ENCODE measurements at places on chromosomes 7 and 10.

GRCh38 chr7:8229927-8230326, 32.0 kb downstream of the ICA1 start:
- no peak for DNase-seq

GRCh38 chr7:139103057-139103815, 6.3 kb downstream of the ZC3HAV1 start:
- no peak for DNase-seq

- DNase-seq = no peak
Observed at GRCh38 chr10:13750299-13751190, 163.8 kb downstream of the PRPF18 start.

DNA sequence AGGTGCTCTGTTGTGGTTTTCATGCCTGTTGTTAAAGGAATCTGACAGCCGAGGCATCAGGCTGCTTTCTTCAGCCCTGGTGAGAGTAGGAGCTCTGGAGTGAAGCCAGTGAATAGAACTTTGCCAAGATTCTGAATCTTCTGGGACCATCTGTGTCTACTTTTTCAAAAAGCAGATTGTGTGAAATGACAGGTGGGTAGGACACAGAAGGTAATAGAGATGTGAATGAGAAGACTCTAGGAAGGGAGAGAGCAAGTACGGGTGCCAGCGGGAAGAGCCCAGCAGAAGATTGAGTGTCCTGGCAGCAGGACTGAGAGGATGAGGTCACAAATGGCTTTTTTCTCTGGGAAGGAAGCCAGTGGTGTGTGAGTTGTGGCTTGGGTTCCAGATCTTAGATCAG, 429.2 kb downstream of the SDK1 start:
- DNase-seq = no peak

GRCh38 chr7:50262916-50263690, 41.4 kb upstream of the IKZF1 start:
- no peak for DNase-seq

DNA sequence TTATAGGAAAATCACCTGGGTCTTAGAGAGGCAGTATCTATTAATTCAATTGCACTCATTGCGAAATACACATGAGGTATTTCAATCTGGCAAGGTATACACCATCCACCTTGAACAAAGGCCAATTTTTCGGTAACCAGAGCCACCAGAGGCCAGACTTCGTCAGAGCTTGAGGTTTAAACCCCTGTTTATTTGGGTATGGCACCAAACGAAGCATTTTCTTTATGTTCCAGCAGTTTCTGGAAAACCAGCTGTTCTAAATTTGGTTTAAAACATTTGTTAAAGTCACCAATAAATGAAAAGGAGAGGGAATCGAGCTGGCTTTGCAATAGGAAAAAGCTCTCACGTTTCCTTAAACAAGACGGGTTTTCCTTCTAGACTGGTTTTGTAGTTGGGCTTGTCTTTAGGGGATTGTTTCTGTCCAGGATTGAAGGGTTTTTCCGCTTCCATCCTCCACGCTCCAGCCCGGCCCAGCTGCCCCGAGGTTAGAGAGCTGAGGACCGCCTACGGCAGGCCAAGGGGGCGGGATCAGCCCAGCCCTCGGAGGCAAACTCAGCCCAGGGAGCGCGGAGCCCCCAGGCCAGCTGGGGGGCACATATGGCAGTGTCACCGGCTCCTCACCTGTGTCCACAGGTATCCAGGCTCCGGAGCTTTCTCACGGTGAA, 539.4 kb upstream of the MGMT start:
- no peak for DNase-seq

DNA sequence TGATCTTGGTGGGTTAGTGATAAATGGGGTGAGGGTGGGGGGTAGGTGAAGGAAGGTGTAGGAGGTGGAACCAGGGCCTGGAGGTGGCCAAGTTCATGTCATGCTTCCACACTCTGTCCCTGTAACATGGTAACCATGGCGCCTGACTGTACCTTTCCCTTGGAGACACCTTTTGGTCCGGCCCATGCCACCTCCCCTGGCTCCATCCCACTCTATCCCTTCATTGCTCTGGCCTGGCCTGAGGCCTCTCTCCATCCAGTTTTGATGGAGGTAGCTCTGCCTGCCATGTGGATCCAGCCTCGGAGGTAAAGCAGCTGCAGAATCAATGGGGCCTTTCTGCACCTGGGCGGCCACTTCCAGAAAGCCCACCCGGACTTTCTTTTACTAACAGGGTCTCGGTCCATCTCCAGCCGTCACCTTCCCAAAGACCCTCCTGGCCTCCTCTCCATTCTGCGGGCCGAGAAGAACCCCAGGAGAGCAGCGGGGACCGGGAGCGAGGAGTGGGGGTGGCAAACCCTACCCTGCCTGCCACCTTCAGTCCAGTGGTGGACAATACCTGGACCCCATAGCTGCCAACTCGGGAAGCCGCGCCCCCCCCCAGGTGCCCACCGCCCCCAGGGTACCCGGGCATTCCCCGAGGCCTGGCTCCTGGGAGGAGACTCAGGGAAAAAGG, 504 bp upstream of the TRRAP start:
- no peak for DNase-seq

GRCh38 chr10:62860946-62861345, 44.8 kb upstream of the EGR2 start:
- no peak for DNase-seq

DNA sequence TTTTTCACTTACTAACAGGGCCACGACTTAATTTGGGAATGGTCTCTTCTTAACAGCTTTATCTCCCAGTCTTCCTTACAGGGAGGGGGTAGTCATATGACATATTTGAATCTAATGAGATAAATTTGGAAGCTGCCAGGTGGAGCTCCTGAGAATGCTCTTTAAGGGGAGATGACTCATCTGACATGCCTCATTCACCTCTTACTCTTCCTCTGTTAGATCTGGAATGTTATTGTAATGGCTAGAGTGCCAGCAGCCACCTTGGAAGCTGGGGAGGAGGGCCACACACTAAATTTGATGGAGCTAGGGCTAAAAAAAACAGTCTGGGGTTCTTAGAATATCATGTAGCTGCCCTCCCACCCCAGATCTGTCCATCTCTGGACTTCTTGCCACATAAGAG, 22.7 kb downstream of the HECW1 start:
- DNase-seq = no peak

DNA sequence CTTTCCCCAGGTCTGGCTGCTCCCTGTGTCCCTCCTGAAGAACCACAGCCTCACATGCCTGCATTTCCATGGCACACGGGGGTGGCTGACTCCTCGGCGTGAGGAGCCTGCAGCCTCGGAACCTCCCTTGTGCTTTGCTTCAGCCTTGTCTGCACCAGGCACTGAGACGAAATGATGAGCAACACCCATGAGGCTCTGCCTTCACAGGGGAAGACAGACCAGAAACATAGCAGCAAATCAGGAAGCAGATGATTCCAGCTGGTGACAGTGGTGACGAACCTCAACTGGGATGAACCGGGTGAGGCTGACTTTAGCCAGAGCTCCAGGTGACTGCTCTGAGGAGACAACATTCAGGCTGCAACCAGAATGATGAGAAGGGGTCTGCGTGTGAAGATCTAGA, 84.5 kb upstream of the SMNDC1 start:
- peak; percentile 56 for DNase-seq

DNA sequence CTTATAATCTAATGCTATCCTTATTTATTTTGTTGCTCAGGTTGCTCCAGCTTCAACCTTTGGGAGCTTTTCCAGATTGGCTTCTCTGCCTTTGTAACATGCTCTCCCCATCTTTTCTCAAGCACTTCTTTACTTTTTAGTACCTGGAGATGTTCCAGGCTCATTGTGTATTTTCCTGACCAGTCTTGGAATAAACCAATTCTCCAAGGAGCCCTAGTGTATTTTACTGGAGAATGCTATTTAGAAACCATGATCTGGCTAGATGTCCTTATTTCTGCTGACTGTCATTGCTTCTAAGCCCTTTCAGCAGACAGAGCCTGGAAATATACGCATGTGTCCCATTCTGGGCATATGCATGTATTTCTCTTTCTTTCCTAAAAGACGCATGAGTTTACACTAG, 95.7 kb downstream of the EMX2 start:
- no peak for DNase-seq

DNA sequence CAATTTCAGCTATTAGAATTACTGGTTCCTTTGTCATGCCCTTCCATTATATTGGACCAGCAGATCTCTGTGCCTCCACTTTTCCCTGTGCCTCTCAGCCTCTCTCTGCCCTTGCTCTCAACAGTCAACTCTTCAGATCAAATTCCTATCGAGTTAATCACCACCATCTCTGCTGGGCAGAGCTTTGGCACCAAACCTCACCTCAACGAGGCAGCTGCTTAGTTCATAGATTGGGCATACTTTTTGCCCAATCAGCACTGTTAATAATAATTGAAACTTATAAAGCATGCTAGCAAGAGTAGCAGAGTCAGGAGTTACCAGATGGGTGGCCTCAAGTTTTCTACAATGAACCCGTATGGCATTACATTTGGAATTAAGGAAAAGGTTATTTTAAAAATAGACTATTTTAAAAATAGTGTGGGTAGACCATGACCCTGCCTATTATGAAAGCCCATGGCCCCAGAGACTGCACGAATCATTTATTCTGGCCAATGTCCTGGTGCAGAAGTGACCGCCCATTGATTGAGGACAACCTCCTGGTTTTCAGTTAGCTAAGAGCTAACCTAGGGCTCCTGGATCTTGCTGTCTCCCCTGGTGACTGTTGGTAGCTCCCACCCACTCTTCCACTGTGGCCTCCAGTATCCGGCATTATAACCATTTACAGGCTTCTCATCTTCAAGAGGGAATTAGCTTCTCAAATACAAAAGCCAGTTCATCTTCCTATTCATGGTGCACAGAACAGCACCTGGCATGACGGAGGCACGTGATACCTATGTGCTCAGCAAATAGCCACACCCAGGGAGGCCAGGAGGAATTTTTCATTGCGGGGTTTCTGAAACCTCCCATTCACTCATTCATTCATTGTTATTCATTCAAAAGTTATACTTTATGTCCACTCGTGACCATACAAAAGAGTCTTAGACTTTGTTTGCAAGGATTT, 265.4 kb downstream of the INHBA start:
- peak; percentile 21 for DNase-seq

DNA sequence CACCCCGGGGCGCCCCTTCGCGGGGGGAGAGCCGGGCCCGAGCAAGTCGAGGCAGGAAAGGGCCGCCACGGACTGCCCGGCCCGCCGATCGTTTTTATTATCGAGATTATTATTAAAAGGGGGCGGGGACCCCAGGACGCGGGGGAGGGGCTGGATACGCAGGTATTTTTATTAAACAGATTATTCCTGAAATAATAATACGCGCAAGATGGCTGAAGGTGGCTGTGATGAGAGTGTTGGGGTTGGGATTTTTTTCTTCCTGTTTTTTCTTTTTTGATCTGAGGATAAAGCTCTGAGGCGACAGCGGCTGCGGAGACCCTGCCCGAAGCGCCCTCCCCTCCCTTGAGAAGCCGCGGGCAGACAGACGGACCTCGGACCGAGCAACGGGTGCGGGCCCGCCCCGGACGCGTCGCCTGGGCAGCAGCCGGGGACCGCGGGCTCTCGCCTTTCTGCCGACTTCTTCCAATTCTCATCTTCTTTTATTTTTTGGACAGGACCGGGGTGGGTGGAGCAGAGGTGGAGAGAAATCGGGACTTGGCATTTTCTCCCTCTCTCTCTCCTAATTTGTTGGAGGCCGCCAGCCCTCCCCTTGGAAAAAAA, 1.4 kb upstream of the TRIM8 start:
- peak; percentile 65 for DNase-seq

- no peak for DNase-seq
Observed at GRCh38 chr10:69315100-69315542, 36.8 kb downstream of the HK1 start.

DNA sequence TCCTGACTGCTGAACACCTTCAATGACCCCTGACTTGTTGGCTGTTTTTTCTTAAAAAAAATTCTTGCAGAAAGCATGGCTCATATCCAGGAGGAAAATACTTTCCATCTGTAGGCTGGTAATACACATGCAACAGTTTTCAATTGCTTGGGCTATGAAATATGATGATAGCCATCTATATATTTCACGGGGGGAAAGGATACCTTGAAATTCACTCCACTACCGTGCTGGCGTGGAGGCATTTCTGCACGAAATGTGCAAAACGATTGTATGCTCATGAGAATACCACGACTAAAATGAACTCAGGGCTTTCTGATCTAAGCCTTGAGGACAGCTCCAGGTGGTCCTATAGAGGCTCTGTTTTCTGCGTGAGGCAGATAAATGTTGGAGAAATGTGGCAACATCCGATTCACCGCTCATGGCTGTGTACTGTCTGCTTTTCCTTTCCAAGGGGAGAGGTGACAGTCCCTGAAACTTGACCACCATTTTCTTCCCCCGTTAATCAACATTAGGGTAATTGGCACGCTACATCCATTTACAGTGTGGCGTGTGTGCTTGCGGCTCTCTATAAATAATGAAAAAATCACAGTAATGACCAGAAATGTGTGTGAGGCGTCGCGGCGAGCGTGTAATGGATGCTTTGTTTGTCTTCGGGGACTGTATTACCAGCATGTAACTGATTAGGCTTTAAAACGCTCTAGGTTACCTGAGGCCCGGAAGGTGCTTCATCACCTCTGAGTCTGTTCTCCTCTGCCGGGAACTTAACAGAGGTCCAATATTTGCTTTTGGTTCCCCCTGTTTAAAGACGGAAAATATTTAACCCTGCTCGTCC, 12.8 kb upstream of the CARD11 start:
- no peak for DNase-seq

DNA sequence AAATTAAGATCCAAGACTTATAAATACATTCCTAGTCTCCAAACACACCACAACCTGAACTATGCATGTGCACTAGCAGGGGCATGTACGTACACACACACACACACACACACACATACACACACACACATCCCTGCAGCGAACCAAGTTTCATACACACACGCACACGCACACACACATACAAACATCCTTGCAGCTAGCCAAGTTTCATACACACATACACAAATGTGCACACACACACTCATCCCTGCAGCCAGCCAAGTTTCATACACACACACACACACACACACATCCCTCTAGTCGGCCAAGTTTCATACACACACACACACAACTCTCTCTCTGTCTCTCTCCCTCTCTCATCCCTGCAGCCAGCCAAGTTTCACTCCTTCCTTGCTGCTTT, 82.7 kb upstream of the WIPF3 start:
- no peak for DNase-seq

DNA sequence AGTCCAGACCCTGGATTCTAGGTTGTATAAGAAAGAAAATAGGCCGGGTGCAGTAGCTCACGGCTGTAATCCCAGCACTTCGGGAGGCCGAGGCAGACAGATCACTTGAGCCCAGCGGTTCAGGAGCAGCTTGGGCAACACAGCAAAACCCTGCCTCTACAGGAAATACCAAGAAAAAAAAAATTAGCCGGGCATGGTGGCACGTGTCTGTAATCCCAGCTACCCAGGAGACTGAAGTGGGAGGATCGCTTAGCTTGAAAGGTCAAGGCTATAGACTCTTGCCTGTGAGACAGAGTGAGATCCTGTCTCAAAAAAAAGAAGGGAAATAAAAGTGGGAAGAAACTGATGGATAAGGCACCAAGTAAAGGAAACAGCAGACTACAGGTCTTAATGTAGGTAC, 287.9 kb upstream of the KLF14 start:
- no peak for DNase-seq

- DNase-seq = no peak
Observed at GRCh38 chr7:18491871-18492270, 3.7 kb upstream of the HDAC9 start.

- DNase-seq = no peak
Observed at GRCh38 chr10:5356302-5356763, 8.4 kb upstream of the UCN3 start.

All from AG20443 (cell line).